ENCODE measurements at places on chromosomes 3 and 15.

GRCh38 chr3:197874653-197875052 is 75.3 kb upstream of the RPL35A start:
- DNase-seq = no peak

DNA sequence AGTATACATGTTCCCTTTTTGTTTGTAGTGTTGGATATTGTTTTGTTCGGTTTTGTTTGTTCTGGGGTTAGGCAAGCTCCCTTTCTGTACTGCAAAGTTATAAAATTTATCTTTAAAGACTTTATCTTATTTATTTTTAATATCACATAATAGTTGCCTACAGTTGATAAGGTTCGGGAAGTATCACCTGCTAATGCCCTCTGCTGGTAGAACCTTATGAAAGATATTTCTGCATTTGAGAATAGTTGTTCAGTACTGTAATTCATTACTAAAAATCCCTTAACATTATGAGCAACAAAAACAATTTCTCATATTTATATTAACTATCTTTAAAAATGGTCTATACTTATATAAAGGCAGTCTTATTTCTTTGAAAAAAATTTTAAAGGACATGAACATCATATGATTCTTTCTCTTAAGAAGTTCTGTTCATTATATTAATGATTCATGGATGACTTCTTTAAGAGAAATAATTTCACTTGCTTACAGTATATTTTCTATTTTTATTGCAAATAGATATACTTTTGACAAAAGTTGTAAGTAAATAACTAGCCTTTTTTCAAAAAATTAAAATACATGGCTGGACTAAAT is 1126.8 kb downstream of the SI start:
- peak; percentile 22 for DNase-seq

DNA sequence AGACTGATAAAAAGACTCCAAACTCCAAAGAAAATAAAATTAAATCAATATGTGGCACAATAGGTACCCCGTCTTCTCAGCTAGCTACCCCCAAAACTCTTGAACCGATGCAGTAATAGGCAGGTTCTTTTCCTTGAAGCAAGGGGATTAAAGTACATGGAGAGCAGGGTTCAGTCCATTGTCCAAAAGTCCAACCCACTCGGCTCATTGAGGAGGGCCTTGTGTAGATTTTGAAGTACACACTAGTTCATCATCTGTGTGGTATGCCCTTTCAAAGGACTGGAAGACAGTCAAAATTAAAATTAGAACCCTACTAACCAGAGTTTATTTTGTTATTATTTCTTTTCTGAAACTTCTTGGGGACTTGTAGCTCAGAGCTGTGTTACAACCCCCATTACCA is 23.3 kb downstream of the TF start:
- no peak for DNase-seq

DNA sequence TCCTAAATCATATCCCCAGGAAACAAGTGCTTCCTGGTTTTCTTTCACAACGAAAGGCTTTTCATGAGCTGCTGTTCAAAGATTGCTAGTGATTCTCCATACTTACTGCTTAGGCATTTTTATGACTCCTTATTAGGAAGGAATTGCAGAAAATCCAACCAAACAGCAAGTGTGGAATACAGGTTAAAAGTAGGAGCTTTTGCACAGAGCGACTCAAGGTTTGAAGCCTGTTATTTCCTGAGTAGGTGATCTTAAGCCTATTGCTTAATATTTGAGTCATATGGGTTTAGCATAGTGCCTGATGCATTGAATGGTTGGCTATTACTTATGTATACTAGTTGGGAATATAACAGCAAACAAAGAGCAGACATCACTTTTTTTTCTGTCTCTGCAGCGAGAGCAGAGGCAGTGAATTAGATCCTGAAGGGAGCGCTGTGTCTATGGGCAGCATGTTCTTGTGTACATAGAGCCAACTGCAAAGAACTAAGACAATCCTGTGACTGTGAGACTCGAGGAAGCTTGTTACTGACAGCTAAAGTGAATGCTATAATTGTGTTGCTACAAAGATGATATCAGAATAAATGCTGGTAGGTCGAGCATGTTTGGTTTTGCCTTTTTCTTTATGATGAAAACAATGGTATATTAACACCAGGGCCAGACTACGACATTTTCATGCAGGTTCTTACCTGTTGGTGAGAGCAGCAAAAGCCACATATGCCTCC is 6.3 kb downstream of the TM4SF1 start:
- DNase-seq = no peak

GRCh38 chr3:109413049-109413448 is 75.7 kb upstream of the DPPA4 start:
- no peak for DNase-seq

DNA sequence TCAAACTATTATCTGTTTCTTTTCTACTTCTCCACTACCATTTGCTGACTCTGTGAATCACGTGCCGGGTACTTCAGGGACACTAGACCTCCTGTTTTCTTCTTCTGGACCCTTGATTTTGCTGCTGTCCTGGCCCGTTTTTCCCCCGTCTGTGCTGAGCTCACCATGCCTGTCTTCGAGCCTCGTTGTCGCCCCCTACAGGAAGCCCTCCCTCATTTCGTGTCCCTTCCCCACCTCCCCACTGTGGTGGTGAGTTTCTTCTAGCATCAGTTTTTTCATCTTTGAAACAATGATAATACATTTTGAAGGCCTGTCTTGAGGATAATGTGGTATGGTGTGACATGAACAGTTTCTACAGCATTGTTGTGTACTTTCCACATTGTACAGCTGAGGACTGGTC is 12.8 kb downstream of the GABRG3 start:
- DNase-seq = no peak

DNA sequence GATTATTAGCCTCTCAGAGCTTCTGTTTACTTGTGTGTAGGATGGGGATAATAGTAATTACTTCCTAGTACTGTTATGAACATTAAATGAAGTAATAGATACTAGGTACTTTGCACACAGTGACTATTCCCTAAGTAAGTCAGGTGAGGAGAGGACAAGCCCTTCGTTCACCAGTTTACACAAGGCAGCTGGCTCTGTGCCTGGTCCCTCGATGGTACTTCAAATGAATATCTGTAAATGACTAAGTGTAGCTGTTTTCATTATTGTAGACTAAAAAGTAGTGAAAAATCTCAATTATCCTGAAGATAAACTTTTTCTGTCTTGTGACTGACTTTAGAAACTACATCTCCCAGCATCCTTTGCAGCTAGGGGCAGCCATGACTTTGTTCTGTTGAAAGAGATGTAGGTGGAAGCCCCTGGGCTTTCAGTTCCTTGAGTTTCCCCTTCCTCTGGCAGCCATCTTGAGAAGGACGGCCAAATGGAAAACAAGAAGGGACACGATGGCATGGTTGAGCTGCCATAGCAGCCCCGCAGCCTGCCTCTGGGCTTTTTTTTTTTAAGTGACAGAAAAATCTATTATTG is 11.7 kb upstream of the WNT7A start:
- no peak for DNase-seq

GRCh38 chr3:8638994-8639658 is 5.5 kb downstream of the SSUH2 start:
- no peak for DNase-seq

- no peak for DNase-seq
These were observed 271.2 kb upstream of the TRIM42 start for GRCh38 chr3:140406655-140407054.

- DNase-seq = no peak
These were observed 7.9 kb downstream of the LRRC31 start for GRCh38 chr3:169861871-169862270.

DNA sequence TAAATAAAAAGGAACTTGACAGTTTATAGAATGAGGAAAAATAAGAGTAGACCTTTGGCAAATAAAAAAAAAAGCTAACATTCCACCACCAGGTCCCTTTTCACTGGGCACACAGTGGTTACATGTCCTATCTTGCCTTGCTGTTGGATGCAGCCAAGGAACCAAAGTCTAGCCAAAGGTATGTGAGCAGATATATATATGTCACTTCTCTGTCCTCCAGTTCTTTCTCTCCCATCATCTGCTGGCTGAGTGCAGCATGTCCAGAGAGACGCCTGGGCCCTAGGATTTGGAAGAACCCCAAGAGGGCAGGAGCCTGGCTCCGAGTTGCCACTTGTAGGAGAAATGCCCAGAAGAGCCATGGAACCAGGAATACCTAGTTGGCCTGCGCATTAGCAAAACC is 104.7 kb downstream of the SERPINI1 start:
- no peak for DNase-seq

Data from NCI-H1092 treated with DMSO at 0.1 percent for 48 hours (cell line).